Left kidney (tissue), 8 donors: ENCODE measurements at places on chromosomes 3 and 15. TPM values are rescaled to one million over a fixed set of nuclear protein-coding genes. Genes with fewer than 3 reads are reported as not detected.

Gene ZBTB20
- 5.6 TPM for polyA plus RNA-seq

DNA sequence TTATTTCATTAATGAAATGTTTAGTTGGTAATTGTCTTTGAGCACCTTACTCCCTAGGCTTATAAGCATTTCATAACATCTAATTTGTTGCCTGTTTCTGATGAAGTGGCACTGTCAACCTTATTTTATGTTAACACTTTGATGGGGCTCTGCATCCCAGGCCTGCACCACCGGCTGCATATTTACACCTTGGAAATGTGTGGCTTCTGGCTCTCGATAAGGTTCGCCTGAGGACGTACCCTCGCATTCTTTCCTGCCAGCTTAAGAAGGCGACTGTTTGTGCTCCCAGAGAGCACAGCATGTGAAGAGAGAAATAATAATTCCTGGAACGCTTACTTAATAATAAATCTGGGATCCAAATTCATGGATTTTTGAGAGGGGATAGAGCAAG lies 763.3 kb upstream of the CFAP20DC start:
- no peak for DNase-seq

DNA sequence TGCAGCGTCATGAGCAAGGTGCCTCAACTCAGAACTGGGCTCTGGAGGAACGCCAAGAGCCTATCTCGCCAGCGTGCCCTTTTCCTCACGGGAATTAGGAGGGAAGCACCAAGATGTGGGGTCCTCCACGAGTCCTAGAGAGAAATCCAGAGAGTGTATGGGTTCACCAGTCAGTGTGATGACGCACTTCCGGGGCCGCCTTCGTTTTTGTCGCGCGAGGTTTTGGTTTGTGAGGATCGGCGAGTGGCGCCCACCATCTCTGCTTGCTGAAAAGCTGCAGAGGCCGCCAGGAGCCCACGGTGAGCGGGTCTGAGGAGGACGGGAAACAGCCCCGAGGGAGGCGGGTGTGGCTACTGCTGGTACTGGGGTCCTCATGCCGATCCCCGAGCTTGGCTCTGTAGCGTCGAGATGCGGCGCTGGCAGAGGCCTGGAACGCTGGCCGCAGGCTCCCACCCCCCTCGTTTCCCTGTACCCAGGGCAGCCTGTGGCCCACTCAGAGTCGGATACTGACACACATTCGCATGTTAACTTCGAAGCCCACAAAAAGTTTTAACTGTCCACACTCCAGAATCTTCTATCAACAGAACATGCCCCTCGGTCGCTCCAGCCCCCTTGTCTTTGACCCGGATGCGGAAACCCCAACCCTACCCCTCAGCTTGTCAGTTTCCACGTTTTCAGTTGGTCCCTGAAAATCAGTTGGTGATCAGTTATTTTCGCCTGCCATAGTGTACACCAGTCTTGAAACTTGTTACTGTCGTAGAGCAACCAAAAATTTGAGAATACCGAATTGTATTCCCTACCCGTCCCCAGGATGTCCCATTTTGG lies 30.4 kb downstream of the ZNF662 start:
- DNase-seq, result peak; percentile 50

GRCh38 chr3:60017631-60018030 lies 967.8 kb upstream of the CFAP20DC start:
- DNase-seq, result no peak

GRCh38 chr3:186964071-186964470 lies 33.7 kb downstream of the ST6GAL1 start:
- no peak for DNase-seq

- no peak for DNase-seq
These were observed 39.1 kb upstream of the LRTM1 start for GRCh38 chr3:54966979-54967378.

DNA sequence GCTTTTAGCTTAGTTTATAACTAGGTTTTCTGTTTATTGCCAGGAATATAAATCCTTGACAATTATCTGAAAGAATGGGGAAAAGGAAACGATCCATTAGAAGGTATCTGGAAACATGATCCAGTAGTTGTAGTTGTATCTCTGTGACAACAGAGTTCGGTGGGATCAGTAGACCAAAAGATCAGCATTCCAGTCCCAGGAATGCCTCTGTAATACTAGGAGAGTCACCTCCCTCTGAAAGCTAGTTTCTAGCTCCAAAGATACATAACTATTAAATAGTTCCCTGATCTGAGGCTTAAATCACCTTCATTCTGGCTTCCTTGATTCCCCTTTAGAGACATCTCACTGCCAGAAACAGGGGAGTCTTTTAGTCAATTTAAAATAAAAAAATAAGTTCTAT lies 34.1 kb downstream of the MB21D2 start:
- no peak for DNase-seq

DNA sequence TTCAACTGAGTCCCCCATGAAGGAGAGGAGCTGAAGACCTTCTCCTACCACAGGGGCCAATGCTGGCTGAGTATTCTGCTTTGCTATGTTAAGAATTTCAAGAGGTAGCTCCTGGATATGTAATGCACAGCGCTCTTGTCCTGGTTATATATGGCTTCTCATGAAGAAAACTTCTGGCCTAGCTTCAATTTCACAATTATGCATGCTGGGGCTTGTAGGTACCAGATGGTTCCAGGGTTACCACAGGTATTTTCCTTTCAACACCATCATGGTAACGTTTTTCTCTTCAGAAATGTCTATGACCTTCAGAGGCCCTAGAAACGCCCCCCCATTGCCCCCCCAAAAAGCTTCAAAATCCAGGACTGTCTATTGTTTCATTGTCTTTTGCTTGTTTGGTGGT lies 311.7 kb upstream of the ICE2 start:
- DNase-seq, result no peak
